ENCODE measurements at places on chromosomes 3 and 15.

GRCh38 chr3:129226374-129226773, 23.0 kb upstream of the COPG1 start:
- DNase-seq = peak; percentile 82

- DNase-seq = peak; percentile 89
These were observed 20.0 kb upstream of the RBP1 start for GRCh38 chr3:139559541-139559940.

DNA sequence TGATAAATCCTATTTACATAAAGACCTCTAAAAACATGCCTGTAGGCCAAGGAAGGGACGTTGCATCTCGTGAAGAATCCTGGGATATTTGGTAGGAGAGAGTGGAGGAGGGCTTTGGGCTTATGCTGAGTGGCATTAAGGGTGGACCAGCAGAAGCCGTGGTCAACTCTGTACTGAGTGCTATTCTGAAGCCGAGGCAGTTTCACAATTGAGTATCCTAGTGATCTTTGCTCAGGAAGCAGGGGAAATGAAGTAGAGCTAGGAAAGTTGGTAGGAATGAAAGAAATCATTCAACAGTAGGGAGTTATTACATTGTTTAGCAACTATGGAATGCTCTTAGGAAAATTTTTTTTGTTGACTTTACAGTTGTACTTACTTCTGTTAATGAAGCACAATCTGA, 24.2 kb downstream of the MCTP2 start:
- no peak for DNase-seq

DNA sequence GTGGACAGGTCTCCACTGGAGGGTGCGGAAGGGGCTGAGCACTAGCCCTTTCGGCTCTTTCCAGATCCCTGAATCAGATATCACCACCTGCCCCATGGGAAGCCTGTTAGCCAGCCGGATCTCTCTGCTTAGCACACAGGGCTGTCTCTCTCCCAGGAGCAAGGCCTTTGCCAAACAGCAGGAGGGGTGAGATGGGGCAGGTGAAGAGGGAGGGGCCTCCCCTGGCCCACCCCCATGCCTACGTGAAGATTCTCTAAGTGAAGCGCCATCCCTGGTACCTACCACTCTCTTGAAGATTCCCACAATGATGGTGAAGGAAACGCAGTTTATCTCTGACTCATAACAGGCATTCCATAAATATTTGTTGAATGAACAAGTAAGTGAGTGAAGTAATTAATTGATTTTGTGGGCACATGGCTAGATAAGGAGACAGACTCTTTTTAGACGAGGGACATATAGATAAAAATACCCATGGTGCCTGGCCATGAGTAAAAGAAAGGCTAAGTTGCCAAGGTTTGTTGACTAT, 19.6 kb upstream of the HCN4 start:
- DNase-seq = peak; percentile 84

- no peak for DNase-seq
These were observed 870 bp upstream of the TMEM40 start for GRCh38 chr3:12759693-12760565.

- DNase-seq = no peak
These were observed 74.2 kb downstream of the MAGEF1 start for GRCh38 chr3:184637705-184638104.

- peak; percentile 86 for DNase-seq
These were observed 253.0 kb upstream of the RASGRP1 start for GRCh38 chr15:38817427-38818156.

Measured in RWPE1 (cell line).